ENCODE measurements at places on chromosomes 13 and 19.

DNA sequence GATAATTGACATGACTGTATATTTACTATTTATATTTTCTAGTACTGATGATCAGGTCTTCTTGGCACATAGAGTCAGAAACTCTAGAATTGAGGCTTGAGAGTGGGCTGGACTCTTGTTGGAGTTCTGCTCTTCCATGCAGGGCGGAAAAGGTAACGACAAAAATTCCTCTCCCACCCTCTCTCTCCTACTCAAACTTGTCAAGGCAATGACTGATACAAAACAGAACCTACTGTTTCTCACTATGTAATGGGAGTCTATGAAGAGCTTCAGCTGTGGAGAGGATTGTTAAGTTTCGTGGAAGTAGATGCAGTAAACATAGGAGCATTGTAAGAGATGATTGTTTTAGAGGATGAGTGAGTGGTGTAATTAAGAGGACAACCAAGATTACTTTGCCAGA lies 8.8 kb downstream of the EDNRB start:
- no peak for DNase-seq

DNA sequence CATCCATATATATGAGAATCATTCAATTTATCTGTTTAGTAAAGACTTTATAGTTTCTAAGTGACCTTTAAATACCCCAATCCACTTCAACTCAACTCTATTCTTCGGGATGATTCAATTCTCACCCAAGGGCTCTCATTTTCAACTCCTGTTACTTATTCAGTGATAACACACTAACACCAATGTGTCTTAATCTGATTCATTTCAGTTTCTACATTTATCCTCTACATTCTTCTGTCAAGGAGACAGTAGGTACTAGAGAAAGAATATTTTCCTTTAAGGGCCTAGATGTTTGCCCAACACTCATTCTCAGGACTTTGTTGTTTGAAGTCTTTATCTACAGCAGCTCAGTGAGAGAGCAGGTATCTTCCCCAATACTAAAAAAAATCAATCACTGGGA lies 7.1 kb downstream of the ARGLU1 start:
- DNase-seq: no peak

GRCh38 chr19:11581740-11582139 lies 4.3 kb upstream of the ACP5 start:
- DNase-seq: no peak

DNA sequence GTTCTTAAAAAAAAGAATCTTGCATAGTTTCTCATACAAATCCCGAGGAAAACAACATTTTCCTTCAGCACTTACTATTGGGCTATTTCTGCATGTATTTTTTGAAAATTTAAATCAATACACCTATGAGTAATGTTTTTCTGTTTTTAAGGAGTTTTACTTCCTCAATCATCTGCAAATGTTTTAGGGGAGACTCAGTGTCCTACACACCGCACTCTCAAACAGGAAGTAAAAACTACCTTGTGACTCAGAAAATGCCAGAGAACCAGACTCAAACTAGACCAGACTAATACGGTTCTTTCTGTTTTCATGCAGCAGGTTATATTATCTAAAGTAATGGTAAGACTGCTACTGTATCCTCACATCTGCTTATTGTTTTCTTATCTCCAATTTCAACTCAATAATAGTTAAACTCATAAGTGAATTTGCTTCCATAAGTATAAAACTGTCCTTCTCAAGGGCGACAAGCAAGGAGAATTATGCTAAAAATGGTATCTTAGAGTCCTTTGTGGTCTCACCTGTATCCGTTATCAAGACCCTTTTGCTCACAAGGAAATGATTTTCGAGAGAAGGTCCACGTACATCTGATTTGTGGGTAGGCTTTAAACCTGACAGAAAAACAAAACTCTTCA lies 52.5 kb downstream of the FLT3 start:
- DNase-seq: no peak

GRCh38 chr19:17847538-17848366 lies at the start of gene JAK3:
Gene JAK3 (minus strand): TSS chr19:17847982. CDS start chr19:17844417, 3,565 bp downstream.
- DNase-seq: no peak

- no peak for DNase-seq
These were observed 419.7 kb downstream of the KLF12 start for GRCh38 chr13:73714522-73714921.

DNA sequence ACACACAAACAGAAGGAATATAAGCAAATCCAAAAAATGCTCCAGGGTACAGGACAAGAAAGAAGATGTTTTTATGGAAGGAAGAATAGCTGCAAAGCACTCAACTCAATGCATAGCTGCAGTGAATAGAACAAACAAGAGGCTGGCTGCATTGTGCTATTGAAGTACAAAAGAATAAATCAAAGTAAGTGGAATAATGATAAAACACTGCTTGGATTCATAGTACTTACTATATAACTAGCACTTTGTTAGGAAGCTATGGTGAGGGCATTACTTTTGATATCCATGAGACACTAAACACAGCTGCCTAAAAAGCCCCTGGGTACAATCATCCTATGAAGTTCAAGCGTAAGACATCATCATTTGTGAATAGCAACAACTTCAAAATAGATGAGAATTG lies 350.1 kb downstream of the PCDH9 start:
- DNase-seq: no peak

- no peak for DNase-seq
These were observed 49.9 kb downstream of the EDNRB start for GRCh38 chr13:77868717-77869116.

GRCh38 chr19:17086834-17087233 lies 11.3 kb downstream of the MYO9B start:
- DNase-seq: no peak

DNA sequence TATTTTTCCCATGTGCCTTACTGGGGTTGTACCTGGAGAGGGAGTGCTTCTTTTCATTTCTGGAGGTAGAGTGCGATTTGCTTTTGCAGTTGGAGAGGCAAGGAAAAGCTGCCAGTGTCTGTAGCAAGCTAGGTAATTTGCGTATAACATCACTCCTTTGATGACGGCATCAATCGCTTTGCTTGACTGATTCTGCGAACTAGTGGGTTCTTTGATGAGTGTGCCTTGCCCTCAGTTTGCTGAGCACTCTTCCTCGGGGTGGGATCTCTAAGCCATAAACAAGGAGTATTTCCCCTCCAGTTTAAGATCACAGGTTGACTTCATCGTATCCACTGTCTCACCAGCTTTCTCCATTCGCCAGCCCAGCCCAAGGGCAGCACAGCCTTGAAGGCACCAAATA lies 344.5 kb downstream of the KCNRG start:
- no peak for DNase-seq

DNA sequence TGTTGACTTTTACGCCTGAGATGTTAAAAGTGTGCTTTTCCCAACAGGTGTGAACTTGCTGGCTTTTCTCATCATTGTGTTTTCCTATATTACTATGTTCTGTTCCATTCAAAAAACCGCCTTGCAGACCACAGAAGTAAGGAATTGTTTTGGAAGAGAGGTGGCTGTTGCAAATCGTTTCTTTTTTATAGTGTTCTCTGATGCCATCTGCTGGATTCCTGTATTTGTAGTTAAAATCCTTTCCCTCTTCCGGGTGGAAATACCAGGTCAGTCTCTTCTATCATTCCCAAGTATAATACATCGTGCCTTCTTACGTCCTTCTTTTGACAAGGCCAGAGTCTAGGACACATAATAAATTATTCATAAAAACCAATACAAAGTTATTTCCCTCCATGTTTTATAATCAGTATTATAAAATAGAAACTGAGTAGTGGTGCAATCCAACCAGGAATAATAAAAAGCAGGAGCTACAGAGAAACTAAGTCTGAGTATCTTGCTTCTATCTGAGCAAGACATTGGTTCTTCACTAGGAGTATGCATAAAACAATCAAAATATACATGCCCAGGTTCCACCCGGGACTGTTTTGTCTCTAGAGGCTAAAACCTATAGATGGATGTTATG lies 57.9 kb downstream of the RXFP2 start:
- no peak for DNase-seq

DNA sequence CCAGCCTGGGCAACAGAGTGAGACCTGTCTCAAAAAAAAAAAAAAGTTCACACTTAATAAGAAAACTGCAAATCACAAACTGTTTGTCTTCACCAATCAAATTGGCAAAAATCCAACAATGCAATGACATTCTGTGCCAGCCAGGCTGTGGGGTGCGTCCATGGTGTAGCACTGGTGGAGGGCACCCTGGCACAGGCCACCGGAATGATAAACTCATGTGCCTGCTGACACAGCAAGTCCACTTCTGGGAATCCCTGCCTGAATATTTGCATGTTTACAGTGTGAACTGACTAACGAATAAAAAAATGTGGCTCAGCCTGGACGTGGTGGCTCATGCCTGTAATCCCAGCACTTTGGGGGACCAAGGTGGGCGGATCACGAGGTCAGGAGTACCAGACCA lies 1.6 kb upstream of the LRRC25 start:
- no peak for DNase-seq

DNA sequence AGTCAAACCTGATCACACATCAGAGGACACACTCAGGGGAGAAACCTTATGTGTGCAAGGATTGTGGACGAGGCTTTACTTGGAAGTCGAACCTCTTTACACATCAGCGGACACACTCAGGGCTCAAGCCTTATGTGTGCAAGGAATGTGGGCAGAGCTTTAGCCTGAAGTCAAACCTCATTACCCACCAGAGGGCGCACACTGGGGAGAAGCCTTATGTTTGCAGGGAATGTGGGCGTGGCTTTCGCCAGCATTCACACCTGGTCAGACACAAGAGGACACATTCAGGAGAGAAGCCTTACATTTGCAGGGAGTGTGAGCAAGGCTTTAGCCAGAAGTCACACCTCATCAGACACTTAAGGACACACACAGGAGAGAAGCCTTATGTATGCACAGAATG lies 8.2 kb upstream of the ZNF527 start:
- DNase-seq: peak; percentile 12

DNA sequence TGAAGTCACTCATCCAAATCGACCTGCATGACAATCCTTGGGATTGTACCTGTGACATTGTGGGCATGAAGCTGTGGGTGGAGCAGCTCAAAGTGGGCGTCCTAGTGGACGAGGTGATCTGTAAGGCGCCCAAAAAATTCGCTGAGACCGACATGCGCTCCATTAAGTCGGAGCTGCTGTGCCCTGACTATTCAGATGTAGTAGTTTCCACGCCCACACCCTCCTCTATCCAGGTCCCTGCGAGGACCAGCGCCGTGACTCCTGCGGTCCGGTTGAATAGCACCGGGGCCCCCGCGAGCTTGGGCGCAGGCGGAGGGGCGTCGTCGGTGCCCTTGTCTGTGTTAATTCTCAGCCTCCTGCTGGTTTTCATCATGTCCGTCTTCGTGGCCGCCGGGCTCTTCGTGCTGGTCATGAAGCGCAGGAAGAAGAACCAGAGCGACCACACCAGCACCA lies 5.9 kb downstream of the SLITRK5 start:
- no peak for DNase-seq

DNA sequence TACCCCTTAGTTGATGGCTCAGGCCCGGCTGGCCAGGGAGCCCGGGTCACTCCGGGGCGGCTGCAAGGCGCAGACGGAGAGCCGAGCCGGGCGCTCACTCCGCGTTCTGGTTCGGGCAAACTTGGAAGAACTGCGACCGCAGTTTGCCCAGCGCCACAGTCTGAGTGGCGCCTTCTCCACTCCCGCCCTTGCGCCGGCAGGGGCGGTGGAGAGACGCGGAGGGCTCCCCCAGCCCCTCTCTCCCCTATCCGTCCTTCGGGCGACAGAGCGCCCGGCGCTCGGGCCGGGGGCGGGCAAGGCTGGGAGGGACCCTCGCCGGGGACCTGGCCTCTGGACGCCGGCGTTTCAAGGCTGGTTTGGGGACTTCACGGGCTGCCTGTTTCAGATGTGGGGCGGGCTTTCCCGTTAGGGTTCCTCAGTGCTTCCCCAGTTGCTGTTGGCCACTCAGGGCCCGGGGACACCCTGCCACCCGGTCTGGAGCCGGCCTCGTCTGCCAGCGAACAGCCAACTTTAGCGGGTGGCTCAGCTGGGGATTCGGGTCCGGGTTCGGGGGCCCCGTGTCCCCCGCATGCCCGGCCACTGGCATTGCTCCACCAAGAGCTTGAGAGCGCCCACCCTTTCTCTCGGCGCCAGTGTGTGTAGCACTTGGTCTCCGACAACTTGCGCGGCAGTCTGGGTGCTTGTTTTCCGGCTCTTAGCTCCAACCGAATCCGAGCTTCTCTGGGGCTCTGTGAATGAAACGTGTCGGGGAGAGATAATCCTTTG lies 1.5 kb downstream of the GPC6 start:
- no peak for DNase-seq

DNA sequence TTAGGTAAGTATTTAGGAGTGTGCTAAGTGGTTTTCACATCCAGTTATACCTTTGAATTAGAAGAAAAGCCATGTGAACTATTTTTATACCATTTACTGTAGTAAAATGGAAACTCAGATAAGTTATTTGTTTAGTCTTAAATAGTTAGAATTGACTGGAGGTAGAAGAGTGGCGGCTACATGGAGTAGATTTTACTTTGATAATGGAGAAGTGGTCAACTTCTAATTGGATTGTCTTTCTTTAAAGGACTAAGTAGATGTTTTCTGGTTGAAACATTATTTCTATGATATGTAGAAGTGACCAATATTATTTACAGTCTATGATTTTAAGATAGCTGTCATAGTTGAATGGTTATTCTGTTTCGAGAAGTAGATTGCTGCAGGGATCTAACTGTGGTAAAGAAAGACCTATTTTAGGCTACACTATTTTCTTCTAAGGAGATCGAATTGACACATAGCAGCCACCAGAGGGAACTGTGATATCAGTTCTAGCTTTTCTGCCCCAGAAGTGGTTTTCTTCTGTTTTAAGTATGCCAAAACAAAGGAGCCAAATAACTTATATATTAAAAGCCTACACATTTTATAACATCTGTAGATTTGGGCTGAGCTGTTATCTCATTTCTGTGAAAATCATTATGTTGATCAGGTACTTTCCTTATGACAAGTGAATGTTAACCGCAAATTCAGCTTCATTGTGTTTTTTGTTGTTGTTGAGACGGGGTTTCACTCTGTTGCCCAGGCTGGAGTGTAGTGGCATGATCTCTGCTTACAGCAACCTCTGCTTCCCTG lies 26.1 kb downstream of the ZMYM2 start:
- peak; percentile 21 for DNase-seq

- DNase-seq: no peak
These were observed 10.4 kb downstream of the IGFLR1 start for GRCh38 chr19:35731779-35732405.

Measured in Caco-2 (cell line).